ENCODE measurements at places on chromosomes 4 and X. TPM values are rescaled to one million over a fixed set of nuclear protein-coding genes. Genes with fewer than 3 reads are reported as not detected.
A peak's percentile ranks its signal among the peaks of the same experiment; 100 is the strongest.

- H3K4me1 ChIP-seq, result no peaks in the 10 kb centered on the region
- H3K27me3 ChIP-seq, result no peaks in the 10 kb centered on the region
Measured at GRCh38 chr4:87141428-87141827, 79.0 kb downstream of the KLHL8 start.

GRCh38 chr4:16169490-16169889, 56.8 kb downstream of the TAPT1 start:
- H3K27ac ChIP-seq, result no peak overlapping the region
- no peaks in the 10 kb centered on the region for H3K27me3 ChIP-seq
- H3K4me1 ChIP-seq, result no peaks in the 10 kb centered on the region

Gene SUV39H1
- total RNA-seq, result 6.8 TPM

DNA sequence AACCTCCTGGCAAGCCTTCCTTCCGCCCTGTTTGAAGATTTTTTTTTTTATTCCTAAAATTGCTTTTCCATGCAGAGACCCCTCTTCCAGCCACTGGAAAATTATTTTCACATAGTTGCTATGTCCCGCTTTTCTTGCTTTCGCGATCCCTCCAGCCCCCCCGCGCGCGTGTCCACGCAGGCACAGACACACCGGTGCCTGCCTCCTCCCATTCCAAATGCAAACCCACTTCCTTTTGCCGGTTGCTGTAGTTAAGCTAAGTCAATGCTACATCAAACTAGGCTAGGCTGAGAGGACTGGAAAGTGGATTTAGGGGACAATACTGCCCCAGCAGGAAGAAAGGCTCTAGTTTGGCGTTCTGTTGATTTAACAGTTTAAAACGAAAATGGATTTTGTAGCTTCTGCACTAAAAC, 111.0 kb downstream of the DHX15 start:
- H3K27me3 ChIP-seq, result peaks cover 8% of the 10 kb centered on the region
- peaks cover 12% of the 10 kb centered on the region for H3K4me1 ChIP-seq
- peak overlapping the region; percentile 61 for H3K27ac ChIP-seq
- no peaks in the 10 kb centered on the region for H3K36me3 ChIP-seq

DNA sequence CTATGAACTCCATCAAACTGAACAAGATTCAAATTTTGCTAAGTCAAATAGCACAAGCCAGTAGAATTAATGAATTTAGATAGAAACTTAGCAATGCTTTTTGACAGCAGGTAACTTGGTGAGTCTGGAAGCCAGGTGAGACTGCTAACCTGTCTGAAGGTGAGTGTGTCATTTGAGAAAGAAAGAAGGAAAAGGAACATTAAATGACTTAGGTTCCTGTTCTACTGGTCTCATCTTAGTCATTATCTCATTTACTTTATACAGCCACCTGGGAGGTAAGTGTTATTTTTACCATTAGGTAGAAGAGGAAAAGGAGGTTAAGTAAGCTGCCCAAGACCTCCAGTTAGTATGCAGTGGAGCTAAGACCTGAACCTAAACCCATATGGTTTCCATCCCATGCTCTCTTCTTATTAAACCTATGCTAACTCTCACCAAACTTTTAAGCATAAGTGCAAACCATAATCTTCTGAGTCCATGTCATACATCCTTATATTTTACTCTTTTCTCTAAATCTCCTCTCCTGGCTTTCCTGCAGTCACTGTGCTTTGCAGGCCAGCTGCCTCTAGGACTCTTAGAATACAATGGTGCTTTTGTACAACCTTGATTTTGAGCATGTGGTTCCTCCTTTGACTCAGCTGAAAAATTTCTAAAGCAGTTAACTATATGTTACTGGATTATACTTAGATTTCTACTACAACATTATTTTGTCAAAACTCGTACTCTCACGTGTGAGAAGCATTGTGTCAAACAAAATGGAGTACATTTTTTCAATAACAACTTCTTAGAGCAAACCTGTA, 68.5 kb downstream of the ATP10D start:
- H3K27me3 ChIP-seq, result no peaks in the 10 kb centered on the region
- H3K36me3 ChIP-seq, result peaks cover 15% of the 10 kb centered on the region
- no peak overlapping the region for H3K27ac ChIP-seq

DNA sequence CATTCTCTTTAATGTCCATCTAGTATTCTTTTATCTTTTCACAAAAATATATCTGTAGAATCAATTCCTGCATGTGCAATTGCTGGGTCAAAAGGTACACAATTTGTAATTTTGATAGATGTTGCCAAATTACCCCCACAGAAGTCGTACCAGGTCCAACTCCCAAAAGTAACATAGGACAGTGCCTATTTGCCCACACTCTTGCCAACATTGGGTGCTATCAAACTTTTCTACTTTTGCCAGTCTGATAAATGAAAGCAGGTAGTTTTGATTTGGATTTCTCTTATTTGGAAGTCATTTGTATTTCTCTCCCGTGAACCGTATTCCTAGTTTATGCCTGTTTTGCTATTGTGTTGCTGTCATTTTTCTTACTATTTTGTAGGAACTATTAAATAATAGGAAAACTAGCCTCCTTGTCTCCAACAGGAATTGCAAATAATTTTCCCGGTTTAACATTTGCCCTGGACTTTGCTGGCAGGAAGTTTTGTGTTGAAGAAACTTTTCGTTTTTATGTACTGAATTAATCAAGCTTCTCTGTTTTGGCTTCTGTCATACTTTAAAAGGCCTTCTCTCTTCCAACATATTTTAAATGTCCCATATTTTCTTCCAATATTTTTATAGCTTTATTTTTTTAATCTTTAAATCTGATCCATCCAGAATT, 33.1 kb downstream of the ZNF275 start:
- no peak overlapping the region for H3K4me3 ChIP-seq
- DNase-seq, result no peak
- no peaks in the 10 kb centered on the region for H3K36me3 ChIP-seq
- no peaks in the 10 kb centered on the region for H3K4me1 ChIP-seq

- H3K27me3 ChIP-seq, result no peaks in the 10 kb centered on the region
- H3K4me1 ChIP-seq, result no peaks in the 10 kb centered on the region
- H3K36me3 ChIP-seq, result no peaks in the 10 kb centered on the region
- no peak overlapping the region for H3K4me3 ChIP-seq
- no peak overlapping the region for H3K27ac ChIP-seq
Measured at GRCh38 chr4:123706973-123707372, 310.4 kb downstream of the SPRY1 start.

Gene USP51
- total RNA-seq, result 4.4 TPM

- H3K27ac ChIP-seq, result no peak overlapping the region
- DNase-seq, result no peak
- peaks cover 18% of the 10 kb centered on the region for H3K27me3 ChIP-seq
- H3K4me1 ChIP-seq, result no peaks in the 10 kb centered on the region
Measured at GRCh38 chrX:17697191-17697590, 40.1 kb upstream of the SCML1 start.

Gene SLC38A5
- total RNA-seq, result 65.3 TPM

- H3K27ac ChIP-seq, result no peak overlapping the region
- no peaks in the 10 kb centered on the region for H3K27me3 ChIP-seq
- no peak overlapping the region for H3K4me3 ChIP-seq
- H3K36me3 ChIP-seq, result no peaks in the 10 kb centered on the region
- peak; percentile 29 for DNase-seq
- H3K4me1 ChIP-seq, result no peaks in the 10 kb centered on the region
Measured at GRCh38 chrX:24242649-24243175, 71.2 kb downstream of the SUPT20HL2 start.

DNA sequence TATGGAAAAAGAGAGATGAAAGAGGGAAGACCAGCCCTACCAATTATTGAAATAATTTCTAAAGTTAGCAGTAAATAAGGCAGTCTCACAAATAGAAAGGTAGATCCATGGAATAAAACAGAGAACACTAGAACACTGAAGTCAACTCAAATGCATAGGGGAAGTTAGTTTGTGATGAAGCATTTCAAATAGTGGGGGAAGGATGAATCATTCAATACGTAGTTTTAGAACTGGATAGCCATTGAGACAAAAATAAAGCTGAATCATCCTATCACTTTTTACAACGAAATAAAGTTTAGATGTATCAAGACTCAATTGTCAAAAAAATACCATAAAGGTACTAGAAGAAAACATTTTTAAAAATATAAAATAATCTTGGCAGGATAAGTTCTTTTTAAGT, 143.2 kb upstream of the DGKK start:
- H3K27ac ChIP-seq, result no peak overlapping the region
- no peak overlapping the region for H3K4me3 ChIP-seq
- H3K36me3 ChIP-seq, result peaks cover 1% of the 10 kb centered on the region
- no peaks in the 10 kb centered on the region for H3K4me1 ChIP-seq
- no peak for DNase-seq

Gene FMR1NB
- not detected for total RNA-seq

Gene TMEM187
- 11.4 TPM for total RNA-seq

DNA sequence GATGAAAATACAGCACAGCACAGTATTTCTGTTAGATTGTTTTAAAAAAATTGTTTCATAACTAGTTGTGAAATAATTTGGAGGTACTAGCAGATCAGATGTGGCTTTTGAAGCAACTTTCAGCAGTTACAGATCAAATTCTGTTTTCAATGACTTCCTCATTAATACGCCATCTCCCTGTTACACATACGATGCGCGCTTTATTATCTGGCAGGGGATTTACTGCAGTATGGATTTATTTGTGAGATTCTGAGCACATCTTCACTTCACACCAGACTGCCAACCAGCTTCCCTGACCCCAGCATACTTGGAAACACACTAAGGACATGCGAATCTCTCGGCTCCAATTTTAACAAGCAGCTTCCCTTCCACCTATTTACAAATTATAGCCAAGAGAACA, 235.5 kb upstream of the DIAPH2 start:
- H3K36me3 ChIP-seq, result no peaks in the 10 kb centered on the region
- H3K27me3 ChIP-seq, result peaks cover 17% of the 10 kb centered on the region
- DNase-seq, result no peak
- no peaks in the 10 kb centered on the region for H3K4me1 ChIP-seq

DNA sequence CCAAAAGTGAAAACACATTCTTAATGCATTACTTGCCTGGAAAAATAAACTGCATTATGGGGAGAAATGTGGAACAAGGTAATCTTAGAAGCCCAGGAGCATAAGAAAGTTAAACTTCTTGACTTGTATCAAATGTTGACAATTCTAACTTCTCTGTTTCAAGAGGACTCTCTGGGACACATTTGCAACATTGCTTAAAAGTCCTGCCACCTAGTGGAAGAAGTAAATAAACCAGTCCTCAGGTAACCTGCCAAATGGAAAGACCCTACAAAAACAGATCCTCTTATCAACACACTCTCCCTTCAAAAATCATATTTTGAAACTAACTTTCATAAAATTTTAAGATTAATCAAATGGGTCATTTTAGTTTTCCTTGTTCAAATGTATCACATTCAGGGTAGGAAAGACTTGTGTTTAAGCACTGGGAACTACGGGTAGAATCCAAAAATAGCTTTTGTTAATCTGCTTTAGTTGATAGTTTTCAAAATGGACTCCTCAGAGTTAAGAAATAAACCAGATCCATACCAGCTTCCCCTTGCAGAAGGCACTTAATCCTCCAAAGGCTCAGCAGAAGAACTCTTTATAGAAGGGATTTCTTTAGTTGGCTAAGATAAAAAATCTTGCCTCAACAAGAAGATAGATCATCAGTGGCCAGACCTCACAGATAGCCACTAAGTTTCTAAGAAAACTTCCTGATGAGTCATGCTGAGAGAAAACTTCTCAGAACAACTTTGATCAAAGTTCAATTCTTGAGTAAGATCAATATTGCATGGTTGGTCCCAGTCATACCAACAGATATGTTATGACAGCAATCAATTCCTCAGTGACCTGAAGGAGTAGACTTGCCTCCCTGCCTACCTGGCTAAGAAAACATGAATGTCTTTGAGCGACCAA, 141.7 kb downstream of the HHIP start:
- H3K4me3 ChIP-seq, result no peak overlapping the region
- no peak for DNase-seq
- no peaks in the 10 kb centered on the region for H3K4me1 ChIP-seq
- no peak overlapping the region for H3K27ac ChIP-seq

DNA sequence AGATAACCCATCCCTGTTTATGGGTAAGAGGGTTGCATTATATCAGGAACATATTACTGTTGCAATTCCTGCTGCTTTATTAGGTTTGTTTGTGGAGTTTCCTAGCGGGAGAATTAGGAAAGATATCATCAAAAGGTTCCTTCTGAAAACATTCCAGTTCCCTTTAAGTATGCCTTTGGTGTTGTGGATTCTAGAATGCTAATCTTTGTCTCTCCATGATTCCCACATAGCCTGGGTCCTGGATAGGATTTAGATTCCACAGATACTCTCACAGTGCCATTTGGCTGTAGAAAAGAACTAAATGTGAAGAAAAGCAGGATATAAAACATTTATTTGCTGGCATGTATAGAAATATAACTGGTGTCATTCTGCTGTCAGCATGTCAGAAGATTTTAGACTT, 338.7 kb downstream of the PCDH18 start:
- no peaks in the 10 kb centered on the region for H3K36me3 ChIP-seq
- H3K27ac ChIP-seq, result no peak overlapping the region
- no peak for DNase-seq
- no peak overlapping the region for H3K4me3 ChIP-seq

- H3K27ac ChIP-seq, result peak overlapping the region; percentile 54
- H3K36me3 ChIP-seq, result no peaks in the 10 kb centered on the region
- H3K27me3 ChIP-seq, result peaks cover 3% of the 10 kb centered on the region
- H3K4me1 ChIP-seq, result no peaks in the 10 kb centered on the region
Measured at GRCh38 chrX:40098264-40099054, 701 bp upstream of the BCOR start.

GRCh38 chrX:153869473-153870287, 16.3 kb downstream of the L1CAM start:
- H3K27me3 ChIP-seq, result no peaks in the 10 kb centered on the region
- no peaks in the 10 kb centered on the region for H3K36me3 ChIP-seq
- H3K27ac ChIP-seq, result no peak overlapping the region
- H3K4me1 ChIP-seq, result no peaks in the 10 kb centered on the region

Gene TRIM61
- total RNA-seq, result 1.8 TPM

DNA sequence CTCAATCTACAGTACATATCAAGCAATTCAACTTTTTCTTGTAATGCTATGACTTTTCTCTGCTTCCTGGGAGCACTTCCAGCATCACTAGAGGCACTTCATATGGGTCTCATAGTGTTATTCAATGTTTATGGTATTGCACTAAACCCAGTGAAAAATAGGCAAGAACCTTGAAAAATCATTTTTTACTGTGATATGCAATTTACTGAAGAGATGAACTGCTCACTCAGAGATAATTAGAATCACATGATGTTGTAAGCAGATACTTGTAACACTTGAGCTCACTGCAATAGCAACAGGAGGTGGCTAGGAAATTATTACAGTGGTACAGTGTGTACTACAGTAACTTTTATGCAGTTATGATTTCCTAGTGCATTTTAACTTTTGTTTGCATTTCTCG, 93.3 kb downstream of the RASGEF1B start:
- no peaks in the 10 kb centered on the region for H3K36me3 ChIP-seq
- H3K27me3 ChIP-seq, result no peaks in the 10 kb centered on the region
- H3K27ac ChIP-seq, result no peak overlapping the region
- peaks cover 17% of the 10 kb centered on the region for H3K4me1 ChIP-seq
- peak; percentile 29 for DNase-seq

GRCh38 chr4:1216869-1217294, 32.0 kb downstream of the CTBP1 start:
- no peaks in the 10 kb centered on the region for H3K27me3 ChIP-seq
- peak; percentile 56 for DNase-seq
- peaks cover 46% of the 10 kb centered on the region for H3K4me1 ChIP-seq
- peak overlapping the region; percentile 88 for H3K27ac ChIP-seq
- H3K36me3 ChIP-seq, result peaks cover 64% of the 10 kb centered on the region
- H3K4me3 ChIP-seq, result no peak overlapping the region

Gene HTN1
- not detected for total RNA-seq

Gene GUCY1A1
- 115 TPM for total RNA-seq

- no peaks in the 10 kb centered on the region for H3K36me3 ChIP-seq
- peak; percentile 13 for DNase-seq
- H3K4me1 ChIP-seq, result no peaks in the 10 kb centered on the region
- no peak overlapping the region for H3K4me3 ChIP-seq
- H3K27ac ChIP-seq, result no peak overlapping the region
Measured at GRCh38 chrX:21837056-21837455, 2.4 kb upstream of the MBTPS2 start.
